Fibroblast of skin of left biceps (primary cell): ENCODE measurements at places on chromosomes 16 and 17.

GRCh38 chr17:42833767-42834422 is 698 bp downstream of the PSME3 start:
- no peak for DNase-seq

DNA sequence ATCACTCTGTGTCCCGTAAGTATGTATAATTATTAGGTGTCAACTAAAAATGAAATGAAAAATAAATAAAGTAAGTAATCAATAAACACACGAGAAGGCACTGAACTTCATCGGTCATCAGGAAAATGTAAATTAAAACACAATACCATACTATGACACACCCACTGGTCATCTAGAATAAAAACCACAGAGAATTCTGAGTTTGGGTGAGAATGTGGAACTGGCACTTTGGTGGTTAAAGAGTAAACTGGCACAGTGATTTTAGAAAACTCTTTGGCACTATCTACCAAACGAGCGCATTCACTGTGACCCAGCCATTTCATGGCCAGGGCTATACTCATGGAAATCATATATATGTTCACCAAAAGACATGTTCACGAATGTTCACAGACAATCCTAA is 98.2 kb downstream of the HS3ST3A1 start:
- no peak for DNase-seq

DNA sequence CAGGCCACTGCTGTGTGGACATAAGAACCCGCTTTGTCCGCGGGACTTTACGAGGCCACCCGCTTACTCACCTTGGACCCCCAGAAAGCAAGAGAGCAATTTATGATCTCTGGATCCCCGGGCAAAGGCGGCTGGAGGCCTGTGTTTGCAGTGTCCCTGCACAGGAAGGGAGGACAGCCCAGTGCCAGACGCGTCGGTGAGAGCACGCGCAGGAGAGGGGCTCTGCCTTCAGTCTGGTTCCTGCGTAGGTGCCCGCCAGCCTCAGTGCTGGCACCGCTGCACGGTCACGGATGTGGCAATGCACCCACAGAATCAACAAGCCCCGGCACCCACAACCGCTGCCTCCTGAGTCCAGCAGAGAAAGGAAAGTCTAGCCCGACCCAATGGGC is 248.4 kb downstream of the C16orf95 start:
- DNase-seq: no peak

DNA sequence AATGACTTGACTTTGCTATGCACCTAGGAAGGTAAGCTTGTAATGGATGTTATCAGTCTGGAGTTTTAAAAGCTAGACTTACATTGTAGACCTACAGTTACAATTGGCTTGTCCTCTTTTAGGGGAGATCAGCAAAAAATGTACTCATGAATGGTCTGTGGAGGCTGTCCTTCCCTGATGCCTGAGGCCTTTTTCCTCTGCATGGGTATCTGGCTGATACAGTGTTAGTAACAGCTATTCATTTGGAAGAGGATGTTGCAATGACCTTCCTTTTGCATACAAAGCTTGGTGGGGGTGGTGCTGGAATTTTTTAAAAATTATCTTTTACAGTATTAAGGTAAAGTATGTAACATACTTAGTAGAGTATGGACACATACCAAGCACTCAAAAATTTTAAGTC is 525.5 kb downstream of the KIF2B start:
- DNase-seq: no peak

GRCh38 chr16:72021043-72021442 is 12.5 kb downstream of the DHODH start:
- no peak for DNase-seq

- DNase-seq: no peak
These were observed 10.7 kb downstream of the ENGASE start for GRCh38 chr17:79085154-79085920.

DNA sequence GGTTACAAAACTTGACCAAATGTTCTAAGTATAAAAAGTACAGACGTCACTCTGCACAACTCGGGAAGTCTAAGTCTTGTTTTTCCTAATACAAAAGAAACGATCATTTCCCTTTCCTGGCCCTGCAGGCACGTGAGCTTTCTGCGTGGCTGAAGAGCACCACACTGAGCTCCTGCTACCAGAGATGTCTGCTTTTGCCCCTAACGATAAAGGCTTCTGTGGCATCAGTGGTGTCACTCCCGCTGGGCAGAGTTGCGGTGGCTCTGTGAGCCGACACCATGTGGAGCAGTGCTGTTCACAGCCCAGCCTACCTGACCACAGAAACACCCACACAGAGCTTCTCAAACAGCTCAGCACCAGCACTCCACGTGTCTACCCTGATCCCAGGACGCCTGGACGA is 20.5 kb downstream of the EMC8 start:
- DNase-seq: no peak

DNA sequence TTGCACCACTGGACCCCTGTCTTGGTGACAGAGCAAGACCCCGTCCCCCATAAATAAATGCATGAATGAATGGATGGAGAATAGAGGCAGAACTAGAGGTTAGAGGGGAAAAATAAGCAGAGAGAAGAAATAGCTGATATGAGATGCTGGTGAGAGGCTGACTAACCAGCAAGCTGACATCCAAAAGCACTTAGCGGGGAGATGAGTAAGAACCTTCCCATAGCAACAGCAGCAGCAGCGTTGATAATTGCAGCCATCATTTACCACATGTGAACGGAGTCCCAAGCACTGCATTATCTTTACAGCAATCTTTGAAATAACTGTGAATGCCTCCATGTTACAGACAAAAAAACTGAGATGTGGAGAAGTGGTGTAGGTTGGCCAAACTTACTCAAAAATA is 777.3 kb upstream of the EEF2KMT start:
- no peak for DNase-seq

DNA sequence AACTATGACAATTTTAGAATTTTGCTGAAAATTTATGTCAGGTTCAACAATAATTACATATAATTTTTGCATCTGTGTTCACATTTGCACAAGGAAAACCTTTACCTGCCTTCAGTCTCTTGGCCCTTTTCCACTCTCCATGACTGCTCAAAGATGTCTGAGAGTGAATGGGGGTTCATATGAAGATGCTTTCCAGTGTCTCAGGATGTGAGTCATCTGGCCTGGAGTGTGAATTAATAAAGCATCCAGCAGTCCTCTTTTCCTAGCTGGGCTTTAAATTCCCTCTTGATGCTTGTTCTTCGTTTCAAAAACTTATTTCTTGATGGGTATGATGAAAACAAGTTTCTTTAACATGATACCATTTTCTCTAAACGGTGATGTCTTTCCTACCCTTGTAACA is 99.9 kb downstream of the CDK5R1 start:
- peak; percentile 53 for DNase-seq

GRCh38 chr17:30547778-30548573 is 70.8 kb downstream of the GOSR1 start:
- DNase-seq: no peak

DNA sequence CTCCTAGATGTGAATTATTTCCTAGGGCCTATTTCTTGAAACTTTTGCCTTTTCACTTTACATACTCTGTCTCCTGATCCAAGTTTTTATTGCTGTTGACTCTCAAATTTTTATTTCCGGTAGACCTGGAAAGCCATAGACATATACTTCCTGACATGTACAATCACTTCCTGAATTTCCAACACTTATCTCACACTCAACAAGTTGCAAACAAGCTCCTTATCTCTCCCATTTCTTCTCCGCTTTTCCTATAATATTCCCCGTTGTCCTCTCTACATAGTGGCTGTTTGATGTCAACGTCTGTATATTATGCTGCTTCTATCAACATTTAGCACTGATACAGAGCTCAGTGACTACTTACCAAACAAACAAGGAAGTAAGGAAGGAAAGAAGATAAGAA is 59.3 kb downstream of the IKZF3 start:
- DNase-seq: no peak

DNA sequence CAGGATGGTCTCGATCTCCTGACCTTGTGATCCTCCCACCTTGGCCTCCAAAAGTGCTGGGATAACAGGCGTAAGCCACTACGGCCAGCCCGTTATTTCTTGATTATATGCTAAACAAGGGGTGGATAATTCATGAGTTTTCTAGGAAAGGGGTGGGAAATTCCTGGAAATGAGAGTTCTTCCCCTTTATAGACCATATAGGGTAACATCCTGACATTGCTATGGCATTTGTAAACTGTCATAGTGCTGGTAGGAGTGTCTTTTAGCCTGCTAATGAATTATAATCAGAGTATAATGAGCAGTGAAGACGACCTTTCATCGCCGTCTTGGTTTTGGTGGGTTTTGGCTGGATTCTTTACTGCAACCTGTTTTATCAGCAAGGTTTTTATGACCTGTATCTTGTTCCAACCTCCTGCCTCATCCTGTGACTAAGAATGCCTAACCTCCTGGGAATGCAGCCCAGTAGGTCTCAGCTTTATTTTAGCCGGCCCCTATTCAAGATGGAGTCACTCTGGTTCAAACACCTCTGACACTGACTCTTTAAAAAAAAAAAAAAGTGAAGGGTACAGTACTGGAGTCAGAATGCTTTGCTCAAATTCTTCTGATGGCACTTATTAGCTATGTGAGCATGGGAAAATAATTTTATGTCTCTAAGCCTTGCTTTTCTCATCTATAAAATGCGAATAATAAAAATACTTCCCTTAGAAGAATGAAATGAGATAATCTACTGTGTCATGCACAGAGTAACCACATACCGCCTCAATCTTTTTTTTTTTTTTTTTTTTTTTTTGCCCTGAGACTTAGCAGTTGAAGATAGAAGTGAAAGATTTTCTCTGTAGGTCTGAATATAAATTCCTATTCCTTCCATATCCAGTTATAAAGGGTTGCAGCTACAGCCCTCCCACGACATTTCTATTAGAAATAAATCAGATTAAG is 5.1 kb upstream of the CALCOCO2 start:
- no peak for DNase-seq

DNA sequence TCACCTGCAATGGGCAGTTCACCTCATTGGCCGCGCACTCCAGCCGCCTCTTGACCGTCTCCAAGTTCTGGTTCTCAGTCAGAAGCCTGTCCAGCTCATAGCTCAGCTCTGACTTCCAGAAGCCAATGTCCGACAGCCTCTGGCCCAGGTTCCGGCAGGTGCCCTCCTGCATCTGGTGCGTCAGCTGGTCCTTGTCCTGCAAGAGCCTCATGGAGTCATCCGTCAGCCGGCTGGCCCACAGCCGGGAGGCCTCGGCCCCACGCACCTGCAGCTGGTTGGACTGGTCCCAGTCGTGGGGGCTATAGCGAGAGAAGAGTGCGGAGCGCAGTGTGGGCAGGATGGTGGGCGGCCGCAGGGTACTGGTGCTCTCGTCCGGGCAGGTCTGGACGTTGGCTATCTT is 424 bp downstream of the TEKT5 start:
- no peak for DNase-seq

DNA sequence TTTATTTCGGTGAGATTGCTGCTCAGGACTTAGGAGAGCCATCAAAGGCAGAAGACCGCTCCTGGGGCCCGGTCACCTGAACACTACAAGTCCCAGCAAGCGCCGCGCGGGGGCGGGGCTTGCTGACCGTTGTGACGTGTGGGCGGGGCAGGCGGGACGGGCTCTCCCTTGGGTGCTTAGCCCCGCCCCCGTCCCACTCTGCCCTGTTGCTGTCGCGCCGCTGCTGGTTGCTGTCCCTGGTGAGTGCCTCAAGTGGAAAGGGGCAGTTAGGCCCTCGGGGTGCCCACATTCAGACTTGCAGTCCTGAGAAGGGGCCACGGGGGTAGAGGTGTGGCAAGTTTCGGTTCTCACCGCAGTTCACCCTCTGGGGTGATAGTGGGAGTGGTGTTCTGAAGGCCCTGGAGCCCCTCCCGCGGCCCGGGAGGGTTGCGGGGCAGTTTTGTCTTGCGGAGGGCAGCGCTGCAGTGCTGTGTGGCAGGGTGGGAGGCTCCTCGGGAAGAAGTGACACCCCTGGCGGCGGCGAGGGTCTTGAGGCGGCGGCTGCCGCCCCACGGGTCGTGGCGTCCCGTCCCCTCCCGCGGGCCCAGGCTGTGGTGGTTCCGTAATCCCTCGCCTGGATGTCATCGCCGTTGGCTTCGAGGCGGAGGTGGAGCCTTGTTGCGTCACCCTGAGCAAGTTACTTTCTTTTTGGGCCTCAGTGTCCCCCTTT is at the start of gene CALCOCO2:
CALCOCO2 (plus strand) TSS at position 196 of the 709 bp plus-strand sequence. CDS start 10,673 bp downstream, outside the sequence.
- peak; percentile 65 for DNase-seq

DNA sequence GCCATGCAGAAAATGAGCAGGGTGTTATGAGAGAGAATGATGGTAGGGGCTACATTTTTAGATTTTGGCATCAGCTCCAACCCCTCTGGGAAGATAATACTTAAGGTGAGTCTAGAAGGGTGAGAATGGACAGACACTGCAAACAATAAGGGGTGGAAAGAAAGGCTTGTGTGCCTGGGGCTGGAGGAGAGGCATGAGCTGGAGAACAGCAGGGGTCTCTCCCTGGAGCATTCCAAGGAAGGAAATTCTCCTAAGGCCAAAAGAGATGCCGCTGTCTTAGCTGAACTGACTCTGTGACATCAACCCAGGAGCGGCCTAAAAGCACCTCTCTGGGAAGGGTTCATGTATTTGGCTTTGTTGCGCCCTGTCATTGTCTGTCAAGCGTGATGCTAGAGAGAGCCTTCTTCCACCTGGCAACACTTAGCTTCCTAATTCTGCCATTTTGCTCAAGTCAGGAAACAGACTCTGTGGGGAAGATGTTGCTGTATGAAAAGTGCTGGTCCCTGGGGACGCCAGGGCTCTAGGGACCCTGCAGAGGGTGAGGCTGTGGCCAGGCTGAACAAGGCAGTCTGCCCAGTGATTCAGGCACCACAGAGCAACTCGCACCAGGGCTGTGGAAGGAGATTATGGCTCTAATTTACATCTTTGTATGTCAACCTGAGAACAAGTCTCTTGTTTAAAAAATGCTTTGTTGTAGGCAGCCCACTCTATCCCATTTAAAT is 225.7 kb downstream of the CBLN1 start:
- DNase-seq: no peak

- DNase-seq: no peak
These were observed 214.1 kb upstream of the FOXF1 start for GRCh38 chr16:86296256-86296655.

DNA sequence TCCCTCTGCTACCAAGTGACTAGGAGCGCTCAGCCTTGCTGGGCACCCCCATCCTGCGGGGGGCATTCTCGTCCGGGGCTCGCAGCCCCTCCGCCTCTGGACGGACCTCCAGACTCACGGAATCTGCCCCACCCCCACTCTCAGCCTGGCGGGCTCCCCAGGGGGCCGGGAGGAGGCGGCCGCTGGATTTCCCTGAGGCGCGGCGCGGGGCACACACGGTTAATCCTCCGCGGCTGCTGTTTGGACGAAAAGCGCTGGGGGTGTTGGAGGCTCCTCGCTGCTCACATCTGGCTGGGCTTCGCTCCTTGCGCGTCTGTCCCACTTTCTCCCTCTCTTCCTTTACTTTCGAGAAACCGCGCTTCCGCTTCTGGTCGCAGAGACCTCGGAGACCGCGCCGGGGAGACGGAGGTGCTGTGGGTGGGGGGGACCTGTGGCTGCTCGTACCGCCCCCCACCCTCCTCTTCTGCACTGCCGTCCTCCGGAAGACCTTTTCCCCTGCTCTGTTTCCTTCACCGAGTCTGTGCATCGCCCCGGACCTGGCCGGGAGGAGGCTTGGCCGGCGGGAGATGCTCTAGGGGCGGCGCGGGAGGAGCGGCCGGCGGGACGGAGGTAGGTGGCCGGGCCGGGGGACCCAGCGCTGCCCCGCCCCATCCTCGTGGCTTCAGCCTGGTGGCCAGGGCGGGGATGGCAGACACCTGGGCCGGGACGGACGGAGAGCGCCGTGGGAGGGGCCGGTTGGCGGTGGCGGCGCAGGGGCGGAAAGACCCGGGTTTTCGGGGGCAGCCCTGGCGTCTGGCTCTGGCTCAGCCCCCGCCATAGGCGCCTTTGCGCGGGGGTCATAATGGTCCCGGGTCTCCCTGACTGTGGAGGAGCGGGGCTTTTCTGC is at the start of gene C1QTNF1:
C1QTNF1 (plus strand) TSS at position 284 of the 886 bp plus-strand sequence. CDS start 19,800 bp downstream, outside the sequence.
- no peak for DNase-seq

- no peak for DNase-seq
These were observed 6.1 kb downstream of the HIRIP3 start for GRCh38 chr16:29989111-29989858.
